ENCODE measurements at places on chromosomes 5 and 9. TPM values are rescaled to one million over a fixed set of nuclear protein-coding genes. Genes with fewer than 3 reads are reported as not detected.

The GNA14 gene
- total RNA-seq: 10.6 TPM

The DRD1 gene
- 0.18 TPM for total RNA-seq

The PRRX2 gene
- total RNA-seq: 0.21 TPM

The KCNIP1 gene
- 6.1 TPM for total RNA-seq

The DEPDC1B gene
- 6.4 TPM for total RNA-seq

The SAPCD2 gene
- 1.0 TPM for total RNA-seq

The TMEM215 gene
- 0.18 TPM for total RNA-seq

The PCDHB14 gene
- total RNA-seq: 8.4 TPM

The SLC6A3 gene
- total RNA-seq: 0.10 TPM

The TOR2A gene
- 29.1 TPM for total RNA-seq

The HACD4 gene
- 5.7 TPM for total RNA-seq

The TMEM232 gene
- total RNA-seq: 3.1 TPM

The F2RL1 gene
- total RNA-seq: 141 TPM

The C5orf24 gene
- 43.5 TPM for total RNA-seq

The IL13 gene
- total RNA-seq: not detected

The SLC36A3 gene
- total RNA-seq: not detected

The CD180 gene
- not detected for total RNA-seq

The PRKACG gene
- total RNA-seq: not detected

The PCDHGC3 gene
- 68.2 TPM for total RNA-seq

The FBP2 gene
- 0.28 TPM for total RNA-seq

The RAPGEF6 gene
- 16.9 TPM for total RNA-seq

The ENTPD2 gene
- total RNA-seq: 55.6 TPM

The GTF2H2 gene
- 13.6 TPM for total RNA-seq

The FAM153A gene
- total RNA-seq: not detected

The TLE1 gene
- 79.4 TPM for total RNA-seq

The DDX4 gene
- not detected for total RNA-seq

The PCDHGA1 gene
- 1.4 TPM for total RNA-seq

The SLC25A48 gene
- total RNA-seq: not detected

The PCDHGC5 gene
- total RNA-seq: 2.9 TPM

The SHISAL2B gene
- total RNA-seq: 1.4 TPM

The RAB3C gene
- 16.1 TPM for total RNA-seq

The AHRR gene
- total RNA-seq: 8.7 TPM

The MOB3B gene
- 6.4 TPM for total RNA-seq

The PCDHB13 gene
- total RNA-seq: 7.1 TPM

The RAD23B gene
- 116 TPM for total RNA-seq

The INSL6 gene
- not detected for total RNA-seq

The FRMPD1 gene
- total RNA-seq: 0.08 TPM

The PDCD1LG2 gene
- total RNA-seq: not detected

The RGS7BP gene
- total RNA-seq: 0.23 TPM

The C8G gene
- total RNA-seq: 1.1 TPM

The NACC2 gene
- 9.6 TPM for total RNA-seq

The STK32A gene
- total RNA-seq: 0.87 TPM

The PCDHGB3 gene
- total RNA-seq: 4.1 TPM

The SLC36A2 gene
- total RNA-seq: not detected

The PCDH1 gene
- total RNA-seq: 140 TPM

The PCDHGB1 gene
- 3.1 TPM for total RNA-seq

The TMEM38B gene
- 11.8 TPM for total RNA-seq

The TNFSF15 gene
- not detected for total RNA-seq

The GFI1B gene
- not detected for total RNA-seq

The CKMT2 gene
- 0.18 TPM for total RNA-seq

The SV2C gene
- total RNA-seq: 0.15 TPM

The SYNPO gene
- 94.3 TPM for total RNA-seq

The PCDHB11 gene
- total RNA-seq: 6.4 TPM

The TXNDC15 gene
- 40.5 TPM for total RNA-seq

The MCIDAS gene
- total RNA-seq: not detected

The CTSV gene
- total RNA-seq: 20.4 TPM

The NEUROG1 gene
- total RNA-seq: not detected

The PGGT1B gene
- 34.7 TPM for total RNA-seq

The ARHGEF39 gene
- 1.4 TPM for total RNA-seq
